ENCODE measurements at places on chromosomes 5 and 9.

DNA sequence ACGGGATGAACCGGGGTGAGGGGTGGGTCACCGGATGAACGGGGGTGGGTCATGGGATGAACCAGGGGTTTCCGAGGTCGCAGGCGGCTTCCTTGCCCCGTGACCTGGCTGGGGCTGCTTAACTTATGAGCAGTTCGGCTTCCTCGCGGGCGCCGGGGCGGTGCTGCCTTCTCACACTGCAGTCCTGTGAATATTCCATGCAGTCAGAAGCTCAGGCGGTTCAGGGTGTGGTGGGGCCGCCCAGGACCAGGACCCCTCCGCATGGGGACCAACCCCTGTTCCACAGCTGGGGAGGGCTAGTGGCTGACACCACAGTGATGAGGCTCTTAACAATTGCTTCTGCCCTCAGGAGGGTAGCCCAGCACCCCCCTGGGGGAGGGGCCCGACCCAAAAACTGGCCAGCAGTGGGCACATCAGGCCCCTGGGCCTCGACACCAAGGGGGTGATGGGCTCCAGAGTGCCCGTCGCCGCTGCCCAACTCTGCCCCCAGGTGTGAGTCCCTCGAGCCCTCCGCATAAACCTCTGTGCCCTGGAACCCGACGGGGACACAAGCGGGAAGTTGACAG, 30.9 kb upstream of the SLC9A3 start:
- no peak for DNase-seq

GRCh38 chr5:59126708-59127573, 544.1 kb downstream of the RAB3C start:
- DNase-seq = no peak

- no peak for DNase-seq
Measured at GRCh38 chr5:150234576-150235499, 45.0 kb downstream of the SLC6A7 start.

DNA sequence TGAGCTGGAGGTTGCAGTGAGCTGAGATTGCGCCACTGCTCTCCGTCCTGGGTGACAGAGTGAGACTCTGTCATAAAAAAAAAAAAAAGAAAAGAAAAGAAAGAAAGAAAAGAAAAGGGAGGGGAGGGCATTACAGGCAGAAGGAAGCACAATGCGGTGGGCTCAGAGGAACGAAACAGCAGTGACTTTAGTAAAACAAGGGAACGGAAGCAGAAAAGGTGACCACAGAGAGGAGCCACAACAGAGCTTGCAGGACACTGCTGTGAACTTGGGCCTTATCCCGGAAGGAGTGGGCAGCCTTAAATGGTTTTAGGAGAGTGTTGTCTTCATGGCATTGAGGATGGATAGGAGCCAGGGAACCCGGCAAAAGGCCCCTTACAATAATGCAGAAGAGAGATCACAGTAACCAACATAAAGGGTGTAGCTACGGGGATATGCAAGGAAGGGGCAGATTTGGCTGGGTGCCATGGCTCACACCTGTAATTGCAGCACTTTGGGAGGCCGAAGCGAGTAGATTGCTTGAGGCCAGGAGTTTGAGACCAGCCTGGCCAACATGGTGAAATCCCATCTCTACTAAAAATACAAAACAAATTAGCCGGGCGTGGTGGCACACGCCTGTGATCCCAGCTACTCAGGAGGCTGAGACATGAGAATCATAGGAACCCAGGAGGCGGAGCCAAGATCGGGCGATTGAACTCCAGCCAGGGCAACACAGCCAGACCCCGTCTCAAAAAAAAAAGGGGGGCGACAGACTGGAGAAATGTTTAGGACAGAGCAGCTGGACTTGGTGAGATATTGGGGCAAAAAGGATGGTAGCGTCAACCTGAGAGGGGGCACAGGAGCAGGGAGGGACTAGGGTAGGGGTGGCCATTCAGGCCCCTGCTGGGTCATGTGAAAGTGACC, 83.9 kb upstream of the ZBTB43 start:
- peak; percentile 16 for DNase-seq

DNA sequence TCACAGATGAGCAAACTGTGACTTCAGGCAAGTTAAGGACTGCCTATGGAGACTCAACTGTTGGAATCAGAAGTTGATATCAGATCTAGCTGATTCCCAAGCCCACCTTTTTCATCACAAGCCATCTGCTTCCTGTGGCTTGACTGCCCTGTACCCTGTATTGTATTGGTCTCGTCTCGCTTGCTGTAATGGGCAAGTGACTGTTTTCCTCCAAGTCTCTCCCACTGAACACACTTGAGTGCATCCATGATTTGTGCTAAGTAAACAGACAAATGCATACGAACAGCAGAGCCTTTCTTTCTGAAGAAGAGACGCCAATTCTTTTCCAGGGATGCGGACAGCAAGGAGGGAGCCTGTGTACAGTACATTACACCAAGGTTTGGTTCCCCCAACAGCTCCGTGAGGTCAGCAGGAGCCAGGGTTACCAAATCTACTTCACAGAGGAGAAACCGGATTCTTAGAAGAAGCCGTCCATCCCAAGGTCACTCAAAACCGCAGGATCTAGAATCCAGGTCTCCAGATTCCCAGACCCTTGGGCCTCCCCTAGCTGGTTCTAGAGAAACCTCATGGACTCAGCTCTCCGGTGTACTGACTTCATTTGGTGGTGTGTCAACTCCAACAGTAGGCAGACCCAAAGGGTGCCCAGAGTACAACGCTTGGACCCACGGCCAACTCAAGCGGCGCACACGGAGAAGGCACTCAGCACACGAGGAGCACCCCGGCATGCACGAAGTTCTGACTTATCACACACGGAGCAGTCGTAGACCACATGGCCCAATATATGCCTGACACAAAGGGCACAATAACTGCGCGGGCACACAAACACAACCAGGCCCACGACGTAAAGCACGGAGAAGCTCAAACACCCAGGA, 1.1 kb downstream of the BAG1 start:
- DNase-seq = no peak

DNA sequence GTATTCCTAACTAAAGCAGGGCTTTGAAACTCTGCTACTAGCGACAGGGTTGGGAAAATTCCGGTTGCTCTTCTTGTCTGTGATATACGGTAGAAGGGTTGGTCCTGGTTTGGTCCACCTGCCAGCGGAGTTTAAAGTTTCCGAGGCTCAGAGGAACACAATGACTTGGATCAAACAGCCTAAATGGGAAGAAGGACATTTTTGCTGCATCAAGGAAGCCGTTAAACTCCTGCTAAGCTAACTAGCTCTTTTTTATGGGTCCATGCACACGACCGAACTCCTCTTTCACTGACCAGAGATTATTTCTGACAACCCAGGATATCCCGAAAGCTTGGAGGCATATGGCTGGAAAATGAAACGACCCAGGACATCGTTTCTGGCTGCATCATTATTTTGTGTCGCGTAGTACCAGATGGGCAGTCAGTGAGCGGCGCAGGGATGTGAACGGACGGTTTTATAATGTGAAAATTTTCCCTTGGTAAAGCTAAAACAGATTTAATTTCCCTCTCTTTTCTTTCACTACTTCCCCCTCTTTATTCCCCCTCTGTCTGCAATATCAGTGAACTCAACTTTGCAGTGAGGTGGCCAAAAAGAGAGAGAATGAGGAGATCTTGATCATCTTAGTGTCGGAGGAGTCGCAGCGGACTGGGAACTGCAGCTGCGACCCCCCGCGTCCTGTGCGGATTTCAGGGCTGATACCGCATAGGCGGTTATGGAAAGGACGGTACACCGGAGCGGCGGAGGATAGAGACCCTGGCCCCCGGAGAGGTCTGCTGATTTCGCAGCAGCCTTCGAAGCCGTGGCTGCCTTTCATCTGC, at the start of gene LURAP1L:
Gene LURAP1L, plus strand, starts transcription at position 160 of the 818 bp plus-strand sequence. CDS start 696 bp downstream, outside the sequence.
- no peak for DNase-seq

DNA sequence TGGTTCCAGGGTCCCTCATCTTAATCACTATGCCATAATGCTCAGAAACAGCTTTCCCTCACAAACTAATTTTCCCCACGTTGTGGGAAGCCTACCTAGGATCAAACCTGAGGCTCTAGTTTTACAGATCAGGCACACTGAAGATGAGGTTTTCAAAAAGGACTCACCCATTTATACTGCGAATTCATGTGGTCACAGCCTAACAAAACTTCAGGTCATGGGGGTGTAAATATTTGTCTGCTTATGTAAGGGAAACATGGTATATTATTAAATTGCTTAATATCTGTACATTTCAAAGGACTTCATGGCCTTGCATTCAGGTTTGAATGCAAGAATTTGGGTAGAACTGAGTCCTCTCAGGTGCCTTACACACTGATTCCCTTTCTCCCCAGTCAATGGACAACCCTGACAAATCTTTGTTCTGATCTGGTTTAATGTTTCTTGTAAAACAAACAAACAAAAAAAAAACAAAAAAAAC, 12.1 kb downstream of the ZFAND5 start:
- no peak for DNase-seq

GRCh38 chr9:114507726-114508125, 2.5 kb upstream of the WHRN start:
- DNase-seq = peak; percentile 64

DNA sequence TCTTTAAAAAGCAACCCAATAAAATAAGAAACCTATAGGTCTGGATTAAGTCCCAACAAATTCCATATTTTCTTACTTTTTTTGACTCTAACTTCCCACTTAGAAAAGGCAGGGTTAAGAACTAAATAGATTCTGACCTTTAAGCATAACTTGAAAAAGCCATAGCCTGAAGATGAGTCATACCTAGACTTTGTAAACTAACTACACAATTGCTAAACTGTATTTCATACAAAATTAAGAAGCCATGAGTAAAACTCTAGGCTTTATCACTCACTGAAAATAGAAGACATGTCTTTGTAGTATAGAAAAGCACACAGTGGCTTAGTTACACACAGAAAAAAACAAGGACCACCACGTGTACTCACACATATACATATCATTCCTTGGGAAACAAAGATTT, 51.5 kb downstream of the MLLT3 start:
- DNase-seq = no peak

DNA sequence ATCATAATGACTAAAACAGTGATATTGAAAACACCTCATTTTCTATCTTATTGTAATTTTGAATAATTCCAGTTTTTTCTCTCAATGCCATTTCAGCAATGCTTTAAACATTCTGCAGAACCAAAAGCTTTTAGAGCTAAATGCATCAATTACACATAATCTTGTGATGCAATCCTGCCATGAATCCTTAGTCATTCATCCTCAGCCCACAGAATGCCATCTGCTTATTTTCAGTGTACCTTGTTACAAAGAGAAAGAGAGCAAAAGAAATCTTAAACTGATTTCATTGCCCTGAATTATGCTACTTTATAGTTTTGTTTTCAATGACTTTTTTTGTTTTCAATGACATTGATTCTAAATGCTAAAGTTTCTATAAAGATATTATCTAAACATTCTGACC, 1234.8 kb upstream of the C9orf72 start:
- DNase-seq = no peak

DNA sequence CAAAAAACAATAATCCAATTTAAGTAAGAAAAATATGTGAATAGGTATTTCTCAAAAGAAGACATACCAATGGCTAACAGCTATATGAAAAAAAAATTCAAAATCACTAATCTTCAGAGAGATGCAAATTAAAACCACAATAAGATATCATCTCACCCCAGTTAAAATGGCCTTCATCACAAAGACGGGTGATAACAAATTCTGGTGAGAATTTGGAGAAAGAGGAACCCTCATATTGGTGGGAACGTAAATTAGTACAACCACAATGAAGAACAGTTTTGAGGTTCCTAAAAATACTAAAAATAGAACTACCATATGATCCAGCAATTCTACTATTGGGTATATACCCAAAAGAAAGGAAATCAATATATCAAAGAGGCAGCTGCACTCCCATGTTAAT, 94.3 kb downstream of the TMEM167A start:
- DNase-seq = no peak

GRCh38 chr9:75083188-75083970, 4.6 kb downstream of the NMRK1 start:
- peak; percentile 64 for DNase-seq

DNA sequence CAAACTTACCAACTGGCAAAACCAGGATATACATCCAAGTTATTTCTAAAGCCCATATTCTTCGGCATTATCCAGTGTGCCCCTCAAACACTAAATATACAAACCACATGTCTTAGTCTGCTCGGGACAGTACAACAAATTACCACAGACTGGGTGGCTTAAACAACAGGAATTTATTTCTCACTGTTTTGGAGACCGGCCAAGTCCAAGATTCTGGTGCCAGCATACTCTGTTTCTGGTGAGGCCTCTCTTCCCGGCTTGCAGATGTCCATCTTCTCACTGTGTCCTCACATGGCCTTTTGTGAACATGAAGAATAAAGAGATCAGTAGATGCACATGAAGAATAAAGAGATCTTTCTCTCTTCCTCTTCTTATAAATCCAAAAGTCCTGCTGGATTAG, 12.9 kb upstream of the SLCO6A1 start:
- no peak for DNase-seq

DNA sequence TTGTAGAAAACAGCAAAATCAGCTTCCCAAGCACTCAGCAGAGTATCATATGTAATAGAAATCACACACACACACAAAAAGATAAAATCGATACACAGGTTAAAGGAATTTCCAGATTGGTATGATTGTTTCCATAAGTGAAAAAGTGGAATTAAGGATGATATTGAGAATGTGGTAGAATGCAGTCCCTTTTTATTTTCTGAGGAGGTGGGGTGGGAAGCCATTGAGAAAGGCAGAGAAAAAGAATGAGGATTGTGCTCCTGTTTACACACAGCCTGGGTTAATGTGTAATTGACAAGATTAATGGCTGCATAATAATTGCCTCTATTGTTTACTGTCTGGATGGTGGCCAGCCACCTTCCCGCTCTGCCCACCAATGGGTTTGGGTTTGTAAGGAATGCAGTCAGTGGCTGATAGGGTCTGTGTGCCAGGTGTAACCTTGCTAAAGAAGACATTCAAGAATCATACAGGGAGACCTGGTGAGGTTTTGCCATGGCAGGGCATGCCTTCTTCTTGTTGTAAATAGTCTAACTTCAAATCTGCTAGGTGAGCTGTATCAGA, 177.2 kb upstream of the MAP3K1 start:
- peak; percentile 31 for DNase-seq

- no peak for DNase-seq
Measured at GRCh38 chr5:56751572-56752313, 63.6 kb upstream of the MAP3K1 start.

- no peak for DNase-seq
Measured at GRCh38 chr5:144133050-144133633, 37.3 kb downstream of the YIPF5 start.

GRCh38 chr9:122810306-122810946, 10.5 kb downstream of the OR1K1 start:
- peak; percentile 82 for DNase-seq

GRCh38 chr5:172662596-172662995, 21.5 kb downstream of the NEURL1B start:
- no peak for DNase-seq

- DNase-seq = no peak
Measured at GRCh38 chr5:165525271-165525670, 2019.9 kb downstream of the MAT2B start.

DNA sequence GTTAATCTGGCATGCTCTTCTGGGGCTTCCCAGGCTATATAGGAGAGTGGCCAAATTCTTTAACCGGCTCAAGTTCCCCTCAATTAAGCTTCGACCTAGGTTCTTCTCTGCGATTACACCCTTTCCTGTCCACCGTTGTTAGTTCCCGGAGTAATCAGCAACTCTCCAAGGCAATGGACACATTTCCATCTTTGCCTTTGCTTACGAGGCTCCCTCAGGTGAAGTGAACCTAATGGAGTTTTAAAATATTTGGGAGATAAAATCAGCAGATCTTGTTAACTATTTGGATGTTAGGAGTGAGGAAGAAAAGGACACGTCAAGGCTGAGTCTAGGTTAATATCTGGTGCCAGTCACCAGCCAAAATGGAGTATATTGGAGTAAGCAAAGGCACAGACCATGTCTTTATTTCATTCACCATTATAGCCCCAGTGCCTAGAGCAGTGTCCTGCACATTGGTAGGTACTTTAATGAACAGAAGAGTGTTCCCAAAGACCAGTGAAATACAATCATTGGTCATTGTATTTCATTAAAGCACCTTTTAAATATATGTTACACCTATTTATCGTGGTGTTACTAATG, 515 bp downstream of the UTP15 start:
- no peak for DNase-seq

Measured in CD4-positive, alpha-beta T cell treated with Interleukin-17A for 1 hour (primary cell).